ENCODE measurements at places on chromosomes 11 and 22. TPM values are rescaled to one million over a fixed set of nuclear protein-coding genes. Genes with fewer than 3 reads are reported as not detected.

GRCh38 chr22:49930596-49931412 is 12.4 kb downstream of the CRELD2 start:
- peak; percentile 19 for DNase-seq

The PLEKHA7 gene
- 0.04 TPM for polyA plus RNA-seq

DNA sequence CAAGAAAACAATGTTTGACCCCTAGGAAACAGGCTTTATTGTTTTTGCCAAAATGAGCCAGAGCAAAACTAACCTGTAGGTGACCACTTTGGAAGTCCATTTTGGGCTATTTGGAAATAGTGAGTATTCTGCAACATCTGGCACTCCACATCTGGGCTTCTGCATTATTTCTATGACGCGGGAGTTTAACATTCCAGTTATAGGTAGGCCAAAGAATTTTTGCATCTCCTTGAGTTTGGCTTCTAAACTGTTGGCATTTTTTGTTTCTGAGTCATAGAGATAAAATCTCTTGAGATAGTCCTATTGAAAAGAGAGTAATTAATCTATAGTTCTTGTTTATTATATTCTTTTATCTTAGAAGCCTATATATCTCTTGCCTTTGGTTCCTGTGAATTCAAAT is 2.9 kb downstream of the MMP7 start:
- no peak for DNase-seq

GRCh38 chr11:19606856-19607655 is 105.6 kb upstream of the NAV2 start:
- no peak for DNase-seq

The POU2AF2 gene
- polyA plus RNA-seq = not detected

The CDC42EP2 gene
- 23.2 TPM for polyA plus RNA-seq

- DNase-seq = no peak
Measured at GRCh38 chr11:84243629-84244263, 957.6 kb upstream of the CCDC90B start.

- DNase-seq = no peak
Measured at GRCh38 chr22:35523167-35523947, 17.3 kb upstream of the RASD2 start.

- peak; percentile 32 for DNase-seq
Measured at GRCh38 chr11:117907276-117908108, 21.7 kb downstream of the TMPRSS13 start.

DNA sequence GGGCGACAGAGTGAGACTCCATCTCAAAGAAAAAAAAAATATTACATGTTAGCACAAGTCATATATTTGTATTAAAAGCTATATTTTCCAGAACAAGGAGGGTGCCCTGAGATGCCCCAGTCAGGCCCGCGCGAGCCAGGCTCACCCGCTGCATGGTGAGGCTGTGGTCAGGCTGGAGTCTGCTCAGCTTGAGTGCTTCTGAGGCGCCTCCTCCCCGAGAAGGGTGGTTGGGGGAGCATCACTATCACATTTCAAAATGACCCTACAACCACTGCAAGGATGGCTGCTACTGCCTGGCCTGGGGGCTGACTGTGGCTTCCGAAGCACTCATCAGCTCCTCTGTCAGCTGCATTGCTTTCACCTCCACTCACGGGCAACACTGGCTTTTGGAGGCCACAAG is 77.1 kb downstream of the SCUBE1 start:
- DNase-seq = no peak

DNA sequence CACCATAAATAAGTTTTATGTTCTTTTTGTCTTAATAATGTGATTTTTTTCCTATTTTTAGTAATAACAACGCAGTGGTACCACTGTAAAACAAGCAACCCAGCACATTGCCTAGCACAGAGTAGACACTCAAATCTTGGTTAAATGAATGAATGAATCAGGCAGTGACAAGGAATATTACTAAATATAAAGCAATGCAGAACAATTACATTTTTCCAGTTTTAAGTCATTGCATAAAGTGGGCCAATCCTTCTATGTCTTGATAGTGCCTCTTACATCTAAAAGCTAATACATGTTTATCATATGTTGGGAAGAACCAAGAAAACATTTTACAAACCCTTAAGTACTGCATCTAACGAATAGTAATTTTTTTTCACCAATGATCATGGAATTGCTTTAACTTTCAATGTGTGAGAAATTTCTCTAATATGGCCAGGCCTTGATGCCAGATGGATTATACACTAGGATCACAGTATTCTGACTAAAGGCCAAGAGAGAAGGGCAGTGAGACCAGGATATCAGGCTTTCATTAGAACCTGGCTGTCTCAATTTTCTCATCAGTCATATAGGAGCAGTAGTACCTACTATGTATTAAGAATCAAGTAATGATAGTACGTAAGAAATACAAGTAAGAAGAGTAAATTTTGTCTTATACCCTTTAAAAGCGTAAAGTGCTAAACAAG is 88.5 kb downstream of the TRIM44 start:
- no peak for DNase-seq

The TRIM34 gene
- polyA plus RNA-seq = 6.6 TPM

DNA sequence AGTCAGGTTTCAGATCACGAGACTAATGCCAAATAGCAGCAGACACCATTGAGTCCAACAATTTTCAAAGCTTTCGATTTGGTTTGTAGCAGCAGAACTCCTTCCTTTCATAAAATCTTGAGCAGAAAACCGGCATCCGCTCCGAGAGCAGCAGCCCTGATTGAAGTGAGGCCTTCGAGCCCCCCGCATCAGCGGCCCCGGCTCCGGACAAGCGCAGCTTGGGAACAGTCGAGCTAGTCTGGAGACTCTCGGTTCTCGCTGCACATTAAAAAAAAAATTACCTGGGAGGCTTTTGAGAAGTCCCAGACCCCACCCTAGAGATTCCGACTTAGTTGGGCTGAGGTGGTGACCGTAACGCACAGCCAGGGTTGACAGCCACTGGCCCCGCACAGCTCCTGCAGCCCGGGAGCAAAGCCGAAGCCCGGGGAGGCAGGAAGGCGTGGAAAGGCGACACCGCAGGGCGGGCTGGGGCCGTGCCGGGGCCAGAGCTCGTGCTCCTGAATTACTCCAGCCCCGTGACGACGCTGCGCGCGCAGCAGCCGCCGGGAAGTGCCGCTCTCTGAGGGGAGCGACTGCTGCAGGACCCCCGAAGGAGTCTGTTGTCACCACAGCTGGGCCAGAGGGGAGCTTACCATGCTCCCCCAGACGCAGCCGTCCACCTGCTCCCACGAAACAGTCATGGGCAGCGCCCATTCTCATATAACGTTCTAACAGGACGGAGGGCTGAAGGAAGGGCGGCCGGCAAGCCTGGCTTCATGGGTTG is 57.8 kb downstream of the SPATA19 start:
- no peak for DNase-seq

DNA sequence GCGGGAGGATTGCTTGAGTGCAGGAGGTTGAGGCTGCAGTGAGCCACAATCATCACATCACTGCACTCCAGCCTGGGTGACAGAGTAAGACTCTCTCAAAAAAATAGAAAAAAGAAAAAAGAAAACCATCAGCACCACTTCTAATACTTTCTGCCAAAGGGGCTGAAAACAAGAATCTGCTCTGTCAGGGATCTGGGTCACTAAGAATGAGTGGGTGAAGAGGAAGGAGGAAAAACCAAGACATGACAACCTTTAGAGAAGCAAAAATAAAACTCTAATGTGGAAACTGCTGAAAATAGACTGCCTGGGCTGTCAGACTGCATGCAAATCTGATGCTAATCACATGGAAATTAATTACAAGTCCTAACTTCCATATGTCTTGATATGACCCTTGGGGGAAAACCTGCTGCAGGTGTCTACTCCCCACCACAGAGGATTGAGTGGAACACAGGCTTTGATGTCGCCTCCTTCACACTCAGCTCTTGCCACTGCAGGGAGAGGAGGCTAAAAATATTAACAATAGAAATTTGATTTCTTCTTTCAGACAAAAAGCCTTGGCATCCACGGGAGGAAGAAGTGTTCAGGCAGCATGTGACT is 62.5 kb upstream of the CRTAM start:
- no peak for DNase-seq

DNA sequence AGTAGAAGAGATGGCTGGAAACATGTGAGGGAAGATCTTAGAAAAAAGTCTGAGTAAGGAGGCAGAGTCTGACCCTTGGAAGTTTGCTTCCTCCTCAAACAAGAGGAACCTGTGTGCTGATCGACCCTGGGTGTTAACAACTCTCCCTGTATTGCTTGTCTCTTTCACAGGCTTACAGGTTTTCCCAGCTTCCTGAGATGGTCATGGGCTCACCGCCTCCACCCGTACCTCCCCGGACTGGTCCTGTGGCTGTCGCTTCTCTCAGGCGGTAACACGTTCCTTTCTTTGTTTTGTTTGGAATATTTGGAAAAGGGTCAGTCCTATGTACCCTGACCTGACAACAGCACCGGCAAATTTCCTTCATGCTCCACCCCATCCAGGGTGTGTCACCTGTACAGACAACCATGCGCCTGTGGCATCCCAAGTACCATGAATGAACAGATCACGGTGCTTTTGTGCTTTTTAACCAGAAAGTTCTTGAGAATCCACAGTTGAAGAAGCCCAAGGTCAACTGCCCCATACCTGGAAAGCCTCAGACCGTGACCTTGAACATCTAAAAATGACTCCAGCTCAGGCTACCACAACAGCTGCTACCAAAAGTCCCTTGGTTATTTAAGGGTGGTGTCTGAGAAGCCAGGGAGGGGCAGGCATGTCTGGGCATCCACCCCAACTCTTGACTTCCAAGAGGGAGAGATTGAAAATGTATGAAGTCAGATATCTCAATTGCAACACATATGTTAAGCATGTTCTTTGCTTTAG is 44.6 kb downstream of the C11orf91 start:
- no peak for DNase-seq

The CHST1 gene
- polyA plus RNA-seq = 0.04 TPM

- no peak for DNase-seq
Measured at GRCh38 chr11:88363004-88363403, 25.5 kb upstream of the CTSC start.
